Ovary (tissue), 10 donors: ENCODE measurements at places on chromosomes 2 and 18. TPM values are rescaled to one million over a fixed set of nuclear protein-coding genes. Genes with fewer than 3 reads are reported as not detected.

DNA sequence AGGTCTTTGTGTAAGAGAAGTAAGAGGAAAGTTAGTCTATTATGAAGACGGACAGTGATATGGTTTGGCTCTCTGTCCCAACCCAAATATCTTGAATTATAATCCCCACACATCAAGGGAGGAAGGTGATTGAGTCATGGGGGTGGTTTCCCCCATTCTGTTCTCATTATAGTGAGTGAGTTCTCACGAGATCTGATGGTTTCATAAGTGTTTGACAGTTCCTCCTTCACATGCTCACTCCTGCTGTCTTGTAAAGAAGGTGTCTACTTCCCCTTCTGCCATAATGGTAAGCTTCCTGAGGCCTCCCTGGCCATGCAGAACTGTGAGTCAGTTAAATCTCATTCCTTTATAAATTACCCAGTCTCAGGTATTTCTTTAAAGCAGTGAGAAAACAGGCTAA is 67.6 kb downstream of the NEURL3 start:
- no peak for DNase-seq

- DNase-seq, result no peak
These were observed 358.4 kb upstream of the NRP2 start for GRCh38 chr2:205323929-205324328.

DNA sequence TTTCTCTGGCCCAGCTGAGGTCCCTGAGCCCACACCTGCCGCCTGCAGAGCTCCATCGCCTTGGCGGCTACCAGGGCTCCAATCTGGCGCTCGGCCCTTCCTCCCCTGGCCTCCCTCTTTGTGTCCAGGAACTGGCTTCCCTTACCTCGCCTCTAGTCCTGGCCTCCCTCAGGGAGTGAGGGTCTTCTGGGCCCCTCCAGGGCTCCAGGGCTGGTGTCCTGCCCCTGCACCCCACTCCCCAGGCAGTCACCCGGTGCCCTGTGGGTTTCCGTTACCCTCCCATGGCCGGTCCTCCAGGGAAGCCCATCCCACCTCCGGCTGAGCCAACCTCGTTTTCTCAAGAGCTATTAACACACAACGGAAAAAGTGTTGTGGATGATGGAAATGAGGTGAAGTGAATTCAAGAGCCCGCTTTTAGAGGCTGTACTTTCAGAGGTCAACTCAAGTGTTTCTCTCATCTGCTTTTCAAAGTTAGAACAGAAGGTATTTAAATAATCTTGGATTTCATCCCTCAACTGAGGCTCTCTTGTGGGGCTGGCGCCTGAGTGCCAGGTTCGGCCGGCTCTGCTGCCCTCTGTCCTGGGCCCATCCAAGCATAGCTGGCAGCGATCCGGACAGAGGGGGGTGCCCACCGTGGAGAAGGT is 131.9 kb downstream of the ASB1 start:
- DNase-seq, result no peak

DNA sequence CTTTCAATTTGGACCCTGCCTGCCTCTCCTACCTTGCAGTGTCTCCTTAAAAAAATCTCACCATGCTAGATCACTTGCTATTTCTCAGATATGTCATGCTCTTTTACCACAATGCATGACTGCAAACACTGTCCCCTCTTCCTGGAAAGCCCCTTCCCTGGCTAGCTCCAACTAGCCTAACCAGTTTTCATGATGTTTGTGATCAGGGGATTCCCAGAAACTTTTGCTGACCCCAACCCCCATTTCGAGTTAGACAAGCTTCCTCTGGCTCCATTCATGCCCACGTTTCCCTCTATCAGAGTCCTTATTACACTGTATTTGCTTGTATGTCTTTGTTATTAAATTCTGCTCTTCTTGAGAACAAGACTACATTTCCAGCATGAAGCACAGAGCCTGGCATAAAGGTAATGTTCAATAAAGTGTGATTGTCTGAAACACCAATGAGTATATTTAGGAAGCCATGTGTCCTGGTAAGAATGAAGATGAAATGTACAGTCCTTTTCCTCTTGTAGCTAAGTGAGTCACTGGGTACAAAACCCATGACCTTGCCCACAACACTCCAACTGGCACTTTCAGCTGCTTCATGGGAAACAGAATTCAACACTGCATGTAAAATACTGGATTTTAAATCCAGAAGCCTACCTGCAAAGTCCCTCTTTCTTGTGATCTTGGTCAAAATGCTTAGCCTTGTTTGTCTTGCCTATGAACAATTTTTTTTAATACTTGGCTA is 62.0 kb upstream of the ATL2 start:
- no peak for DNase-seq

DNA sequence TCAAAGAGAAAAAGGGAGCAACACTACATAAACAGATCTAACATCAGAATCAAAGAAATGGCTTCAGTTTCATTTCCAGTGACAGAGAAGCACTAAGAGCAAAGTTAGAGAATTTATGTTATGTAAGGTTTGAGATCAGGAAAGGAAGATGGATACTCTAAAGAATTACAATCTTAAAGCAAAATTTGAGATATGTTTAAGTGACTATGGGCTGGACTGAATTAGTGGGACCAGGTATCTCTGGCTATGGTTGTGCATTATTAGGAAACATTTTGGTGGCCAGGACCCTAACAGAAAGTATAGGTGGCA is 208.2 kb downstream of the CCDC178 start:
- DNase-seq, result no peak

DNA sequence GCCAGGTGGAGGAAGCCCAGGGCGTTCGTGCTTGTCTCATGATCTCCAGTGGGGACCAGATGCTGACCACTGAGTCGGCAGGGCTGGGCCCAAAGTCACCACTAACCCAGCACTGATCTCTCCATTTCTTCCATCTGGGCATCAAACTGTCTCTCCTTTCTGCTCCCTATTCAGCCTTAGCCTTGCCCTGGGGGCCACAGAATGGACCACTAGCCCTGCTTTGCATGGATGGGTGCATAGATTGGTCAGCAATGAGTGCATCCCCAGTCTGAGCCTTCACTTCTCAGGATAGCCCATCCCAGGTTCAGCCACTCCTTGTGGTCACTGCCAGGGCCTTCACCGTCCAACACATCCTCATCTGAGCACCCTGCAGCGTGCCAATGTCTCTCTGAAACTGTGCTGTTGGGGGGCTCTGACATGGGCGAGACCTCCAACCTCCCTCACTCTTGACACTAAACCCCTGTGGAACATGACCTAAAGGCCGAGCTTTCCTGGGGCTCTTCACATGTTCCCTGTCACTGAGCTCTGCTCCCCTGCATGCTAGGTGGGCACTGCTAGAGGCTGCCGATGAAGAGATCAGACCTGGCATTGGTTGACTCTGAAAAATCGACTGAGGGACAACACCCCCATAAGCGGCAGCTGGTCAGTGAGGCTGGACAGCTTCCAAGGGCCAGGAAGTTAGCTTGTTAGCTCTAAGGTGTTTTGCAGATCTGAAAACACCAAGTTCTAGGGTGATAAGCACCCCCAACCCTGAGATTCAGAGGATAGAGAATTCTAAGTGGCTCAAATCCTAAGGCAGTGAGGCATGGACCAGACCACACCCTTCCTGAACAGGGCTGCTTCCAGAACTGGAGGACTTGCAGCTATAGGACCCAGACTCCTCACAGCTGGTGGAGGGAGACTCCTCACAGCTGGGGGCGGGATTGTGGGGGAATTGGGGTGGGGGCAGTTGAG is 61.7 kb downstream of the HS1BP3 start:
- DNase-seq, result no peak

GRCh38 chr2:159052157-159052601 is 83.7 kb downstream of the TANC1 start:
- no peak for DNase-seq

UGT1A4 gene
- total RNA-seq, result not detected

- no peak for DNase-seq
These were observed 10.6 kb downstream of the HTRA2 start for GRCh38 chr2:74540291-74540690.

GRCh38 chr2:48954935-48955334 is 199.4 kb downstream of the FSHR start:
- DNase-seq, result no peak

GRCh38 chr2:128380961-128381938 is 62.6 kb upstream of the HS6ST1 start:
- DNase-seq, result no peak

GRCh38 chr18:3245853-3246634 is 1.6 kb upstream of the MYL12A start:
- DNase-seq, result peak; percentile 86

CCDC85A gene
- 0.60 TPM for total RNA-seq

GRCh38 chr2:109129356-109129920 is 433 bp downstream of the SH3RF3 start:
- DNase-seq, result peak; percentile 30

DNA sequence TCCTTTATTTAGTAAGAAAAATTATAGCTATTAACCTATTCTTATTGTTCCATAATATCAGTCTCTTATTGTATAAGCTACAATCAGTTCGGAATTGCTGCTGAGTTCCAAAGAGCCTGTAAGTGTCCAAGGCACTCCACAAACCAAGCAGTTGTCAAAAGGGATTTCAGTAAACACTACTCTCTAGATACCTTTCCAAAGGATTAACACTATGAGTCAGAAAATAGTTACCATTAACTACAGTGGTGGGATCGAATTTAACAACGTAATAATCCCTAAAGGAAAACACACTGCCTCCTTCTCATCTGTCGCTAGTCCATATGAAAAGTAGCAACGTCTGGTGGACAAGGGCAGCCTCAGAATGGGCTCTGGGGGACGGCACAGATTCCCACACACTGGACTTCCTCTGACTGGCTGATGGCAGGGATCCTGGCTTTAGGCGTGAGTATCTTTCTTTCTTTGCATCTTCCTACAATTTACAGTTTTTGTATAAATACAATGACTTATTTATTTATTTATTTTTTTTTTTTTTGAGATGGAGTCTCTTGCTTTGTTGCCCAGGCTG is 8.8 kb downstream of the TGFBRAP1 start:
- no peak for DNase-seq

TP53I3 gene
- total RNA-seq, result 1.6 TPM

DNA sequence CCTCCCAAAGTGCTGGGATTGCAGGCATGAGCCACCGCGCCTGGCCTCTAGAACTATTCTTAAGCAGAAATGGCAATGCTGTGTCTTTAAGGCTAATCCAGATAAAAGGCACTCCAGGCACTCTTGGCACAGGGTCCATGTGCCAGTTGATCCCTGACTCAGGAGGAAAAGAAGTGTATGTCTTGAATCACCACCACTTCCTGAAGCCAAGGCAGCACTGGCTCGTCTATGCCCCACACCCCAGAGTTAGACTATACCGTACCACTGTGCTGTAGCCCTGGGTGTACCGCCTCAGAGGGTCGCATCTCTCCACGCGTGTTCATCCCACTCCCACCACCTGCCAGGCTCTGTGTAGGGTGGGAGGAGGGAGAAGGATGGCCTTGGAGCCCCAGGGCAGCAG is 9.0 kb downstream of the TNFRSF11A start:
- no peak for DNase-seq

GRCh38 chr2:70626254-70626990 is 72.8 kb upstream of the TGFA start:
- DNase-seq, result no peak

DNA sequence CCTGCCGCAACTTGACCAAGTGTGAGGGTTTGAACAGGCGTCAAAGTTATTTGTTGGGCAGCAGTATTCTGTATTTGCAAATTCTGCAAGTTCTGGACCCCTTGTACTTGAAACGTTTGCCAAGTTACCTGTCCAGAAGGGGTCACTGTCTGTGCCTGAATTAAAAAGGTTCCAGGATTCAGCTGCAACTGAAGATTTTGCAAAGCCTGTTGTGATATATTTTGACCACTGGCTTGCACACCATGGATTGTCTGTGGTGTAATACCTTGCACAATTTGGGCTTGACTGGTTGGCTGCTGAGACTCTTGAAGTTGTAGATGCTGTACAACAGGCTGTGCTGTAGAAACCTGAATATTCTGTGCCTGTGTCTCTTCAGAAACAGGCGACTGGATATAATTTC is 10.2 kb downstream of the SP3 start:
- DNase-seq, result no peak

DNA sequence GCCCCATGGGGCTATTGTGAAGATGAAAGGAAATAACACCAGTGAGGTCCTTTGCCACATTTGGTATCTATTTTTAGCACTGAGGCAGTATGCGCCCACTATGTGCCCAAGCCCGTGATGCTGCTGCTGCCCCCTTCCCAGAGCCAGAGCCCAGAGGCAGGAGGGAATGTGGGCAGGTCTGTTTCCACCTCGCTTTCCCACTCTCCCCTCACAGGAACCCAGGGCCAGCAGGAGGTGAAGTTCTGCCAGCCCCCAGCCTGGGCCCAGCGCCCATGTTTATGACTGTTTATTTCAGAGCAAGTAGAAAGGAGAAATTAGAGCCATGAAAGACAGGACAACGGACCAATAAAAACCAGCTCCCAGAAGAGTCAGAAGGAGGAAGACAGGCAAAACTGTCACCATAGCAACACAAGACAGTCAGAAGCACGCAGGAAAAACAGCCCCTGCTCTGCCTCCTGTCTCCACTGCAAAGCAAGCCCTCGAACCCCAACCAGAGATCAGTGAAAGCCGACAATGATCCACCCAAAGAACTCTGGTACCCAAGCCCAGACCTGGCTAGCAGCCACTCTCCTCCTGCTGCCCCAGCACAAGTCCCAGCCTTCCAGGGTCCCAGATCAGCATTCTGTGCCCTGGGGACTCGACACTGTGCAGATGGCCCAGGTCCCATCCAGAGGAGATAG is 1.4 kb downstream of the CYRIA start:
- DNase-seq, result peak; percentile 52

- DNase-seq, result no peak
These were observed 557.8 kb downstream of the SUCLG1 start for GRCh38 chr2:83901317-83901716.

DNA sequence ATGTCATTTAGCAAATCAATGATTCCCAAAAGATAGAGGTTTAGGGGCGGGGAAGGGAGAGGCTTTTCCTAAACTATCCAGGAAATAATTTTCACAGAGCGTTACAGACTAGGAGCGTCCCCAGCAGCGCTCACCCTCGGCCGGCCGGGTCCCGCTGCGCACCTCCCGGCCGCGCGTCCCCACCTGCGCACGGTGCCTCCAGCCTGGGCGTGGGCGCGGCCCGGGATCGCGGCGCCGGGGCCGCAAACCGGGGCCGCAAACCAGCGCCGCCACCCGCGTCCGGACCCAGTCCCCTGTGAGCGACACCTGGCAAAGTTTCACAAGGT is 684 bp upstream of the ZCCHC2 start:
- no peak for DNase-seq

DNA sequence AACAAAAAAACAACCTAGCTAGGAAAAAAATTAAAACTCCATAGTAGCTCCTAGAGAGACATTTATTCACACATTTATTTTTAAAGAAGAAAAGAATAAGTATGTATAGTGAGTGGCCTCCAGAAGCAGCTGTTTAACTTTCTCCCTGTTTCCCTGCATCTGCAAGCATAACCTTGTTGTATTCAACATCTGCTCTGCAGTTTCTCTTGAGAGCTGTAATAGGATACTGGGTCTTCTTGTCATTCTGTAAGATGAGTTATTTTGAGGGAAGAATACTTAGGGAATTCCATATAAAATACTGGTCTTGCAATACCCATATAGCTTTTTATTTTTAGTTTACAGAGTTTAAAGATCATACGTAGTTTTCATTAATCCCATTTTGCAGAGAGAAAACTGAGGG is 246.6 kb downstream of the LRRTM1 start:
- no peak for DNase-seq

- DNase-seq, result no peak
These were observed 14.8 kb upstream of the ADAM17 start for GRCh38 chr2:9570182-9571060.
